ENCODE measurements at places on chromosomes 5 and 9.
A peak's percentile ranks its signal among the peaks of the same experiment; 100 is the strongest.

GRCh38 chr5:89929173-89929572 lies 480.4 kb downstream of the CETN3 start:
- DNase-seq = no peak

DNA sequence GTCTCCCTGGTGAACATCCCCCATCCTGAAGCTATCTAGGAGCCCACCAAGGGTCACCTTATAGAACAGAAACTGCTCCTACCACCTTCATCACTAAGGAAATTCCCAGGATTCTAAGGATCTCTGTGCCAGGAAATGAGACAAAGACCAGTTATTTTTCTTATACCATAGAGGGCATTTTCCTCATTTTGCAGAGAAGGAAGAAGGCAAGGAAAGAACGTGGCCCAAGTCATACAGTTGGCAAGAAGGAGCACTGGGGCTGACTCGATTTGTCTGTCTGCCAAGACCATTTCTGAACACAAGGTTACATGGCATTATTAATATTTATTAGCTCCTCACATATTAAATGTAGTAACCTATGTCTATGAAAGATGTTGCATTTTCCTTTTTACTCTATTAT lies 49.6 kb upstream of the TNFSF15 start:
- DNase-seq = no peak

DNA sequence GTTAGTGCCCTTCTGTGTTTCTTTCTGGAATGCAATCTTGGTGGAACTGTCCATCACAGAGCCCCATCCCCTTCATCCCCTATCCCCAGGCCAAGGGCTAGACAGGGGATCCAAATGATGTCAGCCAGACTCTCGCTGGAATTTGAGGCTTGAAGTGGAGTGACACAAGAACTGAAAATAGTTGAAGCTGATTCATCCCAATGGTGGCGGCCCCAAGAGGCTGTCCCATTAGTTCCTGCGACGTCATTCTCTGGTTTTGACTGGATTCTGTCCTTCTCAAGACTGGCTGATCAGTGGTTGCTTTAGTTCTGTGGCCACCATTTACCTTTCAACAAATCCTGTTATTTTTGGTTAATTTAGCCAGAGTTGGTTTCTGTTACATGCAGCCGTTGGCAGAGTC lies 59.9 kb downstream of the SUB1 start:
- peak; percentile 28 for DNase-seq

- no peak for DNase-seq
Observed at GRCh38 chr5:58793888-58794657, 211.2 kb downstream of the RAB3C start.

DNA sequence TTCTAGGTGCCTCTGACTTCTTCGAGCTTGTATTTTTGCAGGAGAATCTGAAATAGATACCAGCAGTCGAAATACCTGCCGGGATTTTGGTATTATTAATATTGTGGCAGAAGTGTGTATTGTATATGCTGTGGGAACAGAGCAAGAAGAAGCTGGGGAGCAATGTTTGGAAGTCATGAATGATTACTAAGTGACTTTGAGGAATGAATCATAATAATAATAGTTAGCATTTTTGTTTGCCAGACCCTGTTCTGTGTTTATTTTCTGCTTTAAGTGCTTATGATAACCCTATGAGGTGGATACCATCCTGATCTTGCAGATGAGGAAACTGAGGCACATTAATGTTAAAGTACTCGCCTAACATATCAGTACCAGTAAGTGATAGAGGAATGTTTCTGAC lies 32.4 kb downstream of the RAB24 start:
- DNase-seq = no peak

DNA sequence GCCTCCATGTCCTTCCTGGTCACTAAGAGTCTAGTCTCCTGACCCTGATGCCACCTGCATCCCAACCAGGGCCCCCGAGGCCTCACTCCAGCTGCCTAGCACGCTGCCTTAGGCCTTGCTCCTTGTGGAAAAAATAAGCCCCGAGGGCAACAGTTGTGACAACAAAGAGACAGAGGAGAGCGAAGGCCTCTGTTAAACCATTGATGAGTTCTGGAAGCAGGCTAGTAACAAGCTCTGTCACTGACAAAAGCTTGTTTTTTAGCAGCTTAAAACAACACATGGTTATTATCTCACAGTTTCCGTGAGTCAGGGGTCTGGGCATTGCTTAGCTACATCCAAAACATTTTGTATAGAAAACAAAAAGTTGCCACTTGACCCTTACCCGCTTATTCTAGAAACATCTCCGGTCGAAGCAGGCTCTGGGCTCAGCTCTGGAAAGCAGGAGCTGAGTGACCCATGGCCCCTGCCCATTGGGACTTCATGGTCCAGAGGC lies 48.2 kb upstream of the TBC1D2 start:
- no peak for DNase-seq

- no peak for DNase-seq
Observed at GRCh38 chr5:147190331-147190730, 44.5 kb upstream of the STK32A start.

DNA sequence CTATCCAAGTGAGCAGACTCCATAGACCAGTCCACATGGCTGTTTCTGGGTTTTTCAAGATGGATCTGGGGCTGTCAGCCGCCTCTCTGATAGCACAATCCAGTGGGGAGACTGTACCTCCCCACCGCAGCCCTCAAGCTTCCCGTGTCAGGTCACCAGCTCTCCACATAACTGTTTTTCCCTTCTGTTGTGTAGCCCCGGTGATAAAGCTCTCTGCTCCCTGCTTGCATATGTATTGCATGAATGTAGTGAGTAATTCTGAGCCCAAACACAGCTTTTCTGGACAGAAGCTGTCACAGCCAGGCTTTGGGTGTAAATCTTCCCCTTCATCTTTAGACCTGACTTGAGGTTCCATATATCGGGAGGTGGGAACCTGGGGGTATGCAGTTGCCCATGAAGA lies 23.1 kb upstream of the CFAP157 start:
- no peak for DNase-seq

- no peak for DNase-seq
Observed at GRCh38 chr9:116153765-116154333, at the start of gene PAPPA. TSS of gene PAPPA (plus strand) at chr9:116153791. CDS start at chr9:116154173, 382 bp downstream.

DNA sequence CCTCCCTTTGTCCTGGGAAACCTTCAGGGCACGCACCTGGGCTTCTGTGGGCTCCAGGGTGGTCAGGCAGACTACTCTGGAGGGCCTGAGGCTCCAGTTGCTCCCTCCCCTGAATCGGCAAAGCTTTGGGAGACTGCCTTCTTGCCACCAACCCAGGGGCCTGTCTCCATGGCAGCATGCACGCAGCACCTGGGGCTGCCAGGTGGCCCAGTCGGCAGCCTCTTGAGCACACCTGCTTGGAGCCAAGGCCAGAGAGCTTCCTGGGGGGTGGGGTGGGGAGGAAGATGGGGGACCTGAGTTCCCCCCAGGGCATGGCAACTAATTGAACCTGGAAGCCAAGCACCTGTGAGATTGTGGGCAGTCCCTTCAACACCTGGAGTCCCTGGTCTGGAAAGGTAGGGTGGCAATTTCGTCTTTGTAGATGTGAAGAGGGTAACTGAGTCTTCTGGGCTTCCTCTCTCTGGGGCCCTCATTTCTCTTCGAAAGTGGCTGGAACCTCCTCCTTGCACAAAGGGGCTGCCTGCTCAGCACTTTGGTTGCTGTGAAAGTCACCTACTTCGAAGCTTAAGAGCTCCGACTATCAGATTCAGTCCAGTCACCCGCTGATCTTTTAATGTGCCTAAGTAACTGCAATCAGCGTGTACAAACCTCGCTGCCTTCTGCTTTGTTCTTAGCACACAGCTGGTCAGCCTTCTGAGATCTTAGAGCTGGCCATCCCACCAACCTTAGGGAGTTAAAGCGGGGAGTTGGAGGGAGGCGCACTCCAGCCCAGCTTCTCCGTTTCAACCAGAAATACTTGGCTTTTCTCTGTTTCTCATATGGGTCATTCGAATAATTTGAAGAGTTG lies 4.0 kb downstream of the RNF183 start:
- DNase-seq = no peak

DNA sequence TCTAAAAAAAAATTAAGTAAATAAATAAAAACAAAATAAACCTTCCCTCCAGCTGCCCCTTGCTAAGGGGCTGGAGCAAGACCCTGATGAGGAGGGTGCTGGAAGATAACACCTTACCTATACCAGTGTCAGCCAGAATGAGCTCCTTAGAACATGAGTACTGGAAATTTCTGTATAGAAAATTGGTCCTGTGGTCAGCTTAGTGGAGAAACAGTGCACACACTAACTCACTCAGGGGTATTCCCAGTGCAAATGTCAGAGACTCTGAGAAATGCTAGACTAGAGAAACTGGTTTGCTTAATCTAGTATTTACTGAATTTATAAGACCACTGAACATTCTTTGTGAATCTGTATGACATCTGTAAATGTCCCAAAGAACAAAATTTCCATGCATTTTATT lies 62.1 kb upstream of the CTXN3 start:
- no peak for DNase-seq

GRCh38 chr9:108978205-108978604 lies 35.1 kb downstream of the CTNNAL1 start:
- DNase-seq = no peak

GRCh38 chr5:106136061-106136460 lies 1534.7 kb downstream of the EFNA5 start:
- DNase-seq = no peak

DNA sequence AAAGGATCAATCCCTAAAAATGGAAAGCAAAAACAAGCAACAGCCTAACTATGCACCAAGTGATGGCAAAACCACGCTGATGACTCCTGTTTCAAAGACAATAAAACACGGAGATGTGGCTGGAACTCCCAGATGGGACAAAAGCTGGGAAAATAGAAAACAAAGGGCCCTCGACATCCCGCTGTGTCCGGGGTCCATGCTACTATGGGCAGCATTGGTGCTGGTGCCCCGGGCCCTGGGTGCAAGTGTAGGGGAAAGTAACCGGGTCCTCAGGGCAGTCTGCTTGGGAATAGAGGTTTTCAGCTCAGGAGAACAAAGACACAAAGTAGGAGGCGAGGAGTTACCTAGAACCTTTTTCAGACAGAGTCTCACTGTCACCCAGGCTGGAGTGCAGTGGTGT lies 46.1 kb downstream of the MRPL36 start:
- no peak for DNase-seq

GRCh38 chr5:101678481-101679193 lies 617.4 kb downstream of the SLCO4C1 start:
- peak; percentile 58 for DNase-seq

DNA sequence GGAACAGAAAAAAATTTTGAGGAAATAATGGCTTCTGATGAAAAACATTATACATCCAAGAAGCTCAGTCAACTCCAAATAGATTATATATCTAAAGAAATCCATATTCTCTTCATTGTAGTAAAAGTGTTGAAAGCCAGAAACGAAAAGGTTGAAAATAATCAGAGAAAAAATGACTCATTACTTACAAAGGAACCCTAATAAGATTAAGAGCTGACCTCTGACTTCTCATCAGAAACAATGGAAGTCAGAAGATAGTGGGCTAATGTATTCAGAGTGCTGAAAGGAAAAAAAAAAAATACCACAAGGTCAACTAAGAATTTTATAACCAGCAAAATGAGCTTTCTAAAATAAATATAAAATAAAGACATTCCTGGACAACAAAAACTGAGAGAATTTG lies 60.0 kb downstream of the HSD17B4 start:
- DNase-seq = no peak

DNA sequence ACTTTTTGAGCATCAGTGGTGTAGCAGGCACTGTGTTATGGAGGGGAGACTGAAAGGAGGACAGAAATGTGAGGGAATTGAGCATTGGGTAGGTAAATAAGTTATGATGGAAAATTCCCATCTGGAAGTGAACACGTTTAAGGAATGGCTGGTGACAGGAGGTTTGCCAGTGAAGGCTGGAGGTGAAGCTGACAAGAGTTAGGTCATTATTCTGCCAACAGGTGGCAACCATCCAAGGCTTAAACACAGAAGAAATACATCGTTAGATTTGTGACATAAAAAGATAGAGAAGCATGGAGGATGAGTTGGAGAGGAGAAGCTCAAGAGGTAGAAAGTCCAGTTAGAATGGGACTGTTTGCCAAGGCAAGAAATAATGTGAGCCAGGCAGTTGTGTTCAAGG lies 455.3 kb upstream of the SGCD start:
- DNase-seq = no peak

- peak; percentile 40 for DNase-seq
Observed at GRCh38 chr5:154513669-154514084, 35.6 kb upstream of the HAND1 start.

DNA sequence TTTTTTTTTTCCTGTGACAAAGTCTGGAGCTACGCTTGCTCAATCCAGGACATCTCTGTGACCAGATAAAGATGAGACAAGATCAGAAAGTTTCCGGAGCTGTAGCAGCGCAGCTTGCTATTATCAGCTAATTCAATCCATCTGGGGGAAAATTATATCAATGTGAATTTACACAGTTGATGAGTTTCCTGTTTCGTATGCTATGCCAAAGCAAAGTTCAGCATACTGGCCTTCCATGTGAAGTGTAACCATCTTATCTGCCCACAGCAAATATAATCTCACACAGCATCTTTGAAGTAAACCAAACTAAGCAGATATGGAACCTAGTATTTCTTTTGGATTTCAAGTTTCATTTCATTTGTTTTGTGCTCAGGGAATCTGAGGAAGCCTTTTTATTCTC lies 1767.7 kb downstream of the EFNA5 start:
- no peak for DNase-seq

DNA sequence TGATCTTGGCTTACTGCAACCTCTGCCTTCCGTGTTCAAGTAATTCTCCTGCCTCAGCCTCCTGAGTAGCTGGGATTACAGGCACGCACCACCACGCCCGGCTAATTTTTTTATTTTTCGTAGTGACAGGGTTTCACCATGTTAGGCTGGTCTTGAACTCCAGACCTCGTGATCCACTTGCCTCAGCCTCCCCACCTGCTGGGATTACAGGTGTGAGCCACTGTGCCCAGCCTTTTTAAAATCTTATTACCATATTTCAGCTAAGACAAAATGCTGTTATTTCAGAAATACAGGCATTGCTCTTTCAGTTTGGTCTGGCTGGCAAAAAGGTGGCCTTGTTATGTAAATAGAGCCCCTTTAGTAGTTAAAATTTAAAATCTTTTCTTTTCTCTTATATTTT lies 46.9 kb upstream of the GLDC start:
- no peak for DNase-seq

DNA sequence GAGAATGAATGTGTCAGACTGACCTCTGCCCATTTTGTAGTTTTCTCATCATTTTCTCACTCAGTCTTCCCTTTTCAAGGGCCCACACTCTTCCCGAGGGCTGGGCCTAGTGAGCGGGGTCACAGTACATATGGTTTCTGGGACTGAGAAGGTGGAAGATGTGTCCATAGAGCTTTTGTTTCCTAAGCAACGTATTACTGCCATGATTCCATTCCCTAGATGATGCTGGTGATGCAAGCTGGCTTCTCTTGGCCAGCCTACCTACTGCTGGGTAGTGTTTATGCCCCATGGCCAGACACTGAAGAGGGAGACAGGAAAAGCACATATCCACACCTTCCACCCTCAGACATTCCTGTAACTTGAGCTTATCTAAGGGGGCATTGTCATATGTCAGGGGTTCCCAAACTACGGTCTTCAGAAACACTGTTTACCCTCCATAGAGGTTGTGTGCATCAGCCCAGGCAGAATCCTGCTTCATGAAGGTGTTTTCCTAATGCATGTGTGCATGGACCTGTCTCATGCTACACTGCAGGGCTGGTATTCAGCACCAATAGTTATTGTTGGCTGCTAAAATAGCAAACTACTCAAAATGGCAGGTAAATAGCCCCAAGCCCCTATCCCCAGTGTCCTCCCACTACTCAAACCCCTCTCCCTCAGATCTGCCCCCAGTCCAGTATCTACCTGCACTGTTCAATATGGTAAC lies 9.5 kb downstream of the IRF1 start:
- DNase-seq = no peak

GRCh38 chr9:71608825-71609447 lies 159.4 kb downstream of the CEMIP2 start:
- DNase-seq = no peak

Measured in activated CD4-positive, alpha-beta T cell treated with anti-CD3 and anti-CD28 coated beads, Interleukin-2, Interleukin-6, amounts not matched to agents 100 ng/mL and 50 ng/mL, durations not matched to agents 16 hours and 8 hours (primary cell).